ENCODE measurements at places on chromosomes 2 and 18.

GRCh38 chr2:33791625-33792024 is 192.5 kb upstream of the FAM98A start:
- no peak for DNase-seq

DNA sequence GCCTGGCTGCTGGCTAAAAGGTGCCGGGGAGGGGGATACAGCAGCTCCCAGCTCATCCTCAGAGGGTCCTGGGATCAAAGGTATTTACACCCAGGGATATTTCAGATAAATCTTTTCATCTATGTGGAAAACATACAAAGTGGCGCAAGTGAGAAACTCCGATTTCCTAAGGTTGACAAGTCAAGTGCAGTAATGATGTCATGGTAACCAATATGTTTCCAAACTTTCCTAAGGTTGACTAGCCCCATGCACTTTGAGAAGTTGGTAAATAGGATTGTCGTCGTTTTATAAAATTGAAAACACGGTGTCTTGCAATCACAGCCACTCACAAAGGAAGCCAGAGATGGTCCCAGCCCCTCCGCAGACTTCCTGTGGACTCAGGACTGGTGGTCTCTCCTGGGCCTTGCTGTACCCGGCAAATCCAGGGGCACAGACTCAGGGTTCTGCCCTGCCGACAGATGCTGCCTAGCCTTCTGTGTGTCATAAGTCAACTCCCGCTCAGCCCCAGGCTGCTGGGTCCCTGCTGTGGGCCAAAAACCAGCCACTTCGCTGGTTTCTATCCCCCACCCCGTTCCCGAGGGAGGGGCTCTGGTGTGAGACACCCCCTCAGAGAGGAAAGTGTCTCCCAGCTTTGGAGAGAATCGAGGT is 111.2 kb upstream of the PPP1CB start:
- no peak for DNase-seq

DNA sequence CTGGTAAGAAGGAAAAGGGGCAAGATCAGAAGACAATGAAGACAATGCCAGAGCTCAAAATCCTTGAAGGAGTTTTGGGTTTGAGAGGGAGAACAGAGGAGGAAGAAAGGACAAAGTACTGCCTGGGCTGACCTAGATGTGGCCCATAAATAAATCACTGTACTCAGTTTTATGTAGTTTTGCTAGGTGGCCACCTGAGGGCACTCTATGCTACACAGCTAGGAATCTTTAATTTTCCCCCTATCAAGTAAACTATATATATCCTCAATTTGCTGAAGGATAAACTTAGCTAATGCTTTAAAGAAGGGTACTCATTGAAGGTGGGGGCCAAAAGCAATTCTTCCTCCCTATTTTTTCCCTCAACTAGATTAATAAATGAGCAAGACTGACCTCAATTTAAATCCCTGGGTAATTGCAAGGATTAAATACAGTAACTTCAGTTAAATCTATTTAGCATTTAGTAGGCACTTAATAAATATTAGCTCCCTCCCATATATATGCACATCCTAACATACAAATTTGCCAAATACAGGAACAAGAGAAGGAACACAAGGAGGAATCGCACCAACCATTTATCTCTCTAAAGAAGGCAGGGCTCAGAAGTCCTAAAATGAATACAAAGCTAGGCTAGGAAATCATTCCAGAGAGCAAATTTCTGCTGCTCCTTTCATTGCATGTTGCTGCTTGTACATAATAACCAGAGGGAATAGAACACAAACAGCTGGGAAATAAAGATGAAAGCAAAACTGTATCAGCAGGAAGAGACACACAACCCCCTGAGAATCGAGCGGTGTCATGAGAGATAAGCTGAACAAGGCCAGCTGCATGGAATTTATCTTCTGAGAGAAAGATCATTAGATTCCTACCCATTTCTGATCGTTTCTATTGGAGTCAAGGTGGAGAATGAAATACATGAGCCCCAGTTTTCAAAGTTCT is 540.1 kb downstream of the NRXN1 start:
- DNase-seq: peak; percentile 73

DNA sequence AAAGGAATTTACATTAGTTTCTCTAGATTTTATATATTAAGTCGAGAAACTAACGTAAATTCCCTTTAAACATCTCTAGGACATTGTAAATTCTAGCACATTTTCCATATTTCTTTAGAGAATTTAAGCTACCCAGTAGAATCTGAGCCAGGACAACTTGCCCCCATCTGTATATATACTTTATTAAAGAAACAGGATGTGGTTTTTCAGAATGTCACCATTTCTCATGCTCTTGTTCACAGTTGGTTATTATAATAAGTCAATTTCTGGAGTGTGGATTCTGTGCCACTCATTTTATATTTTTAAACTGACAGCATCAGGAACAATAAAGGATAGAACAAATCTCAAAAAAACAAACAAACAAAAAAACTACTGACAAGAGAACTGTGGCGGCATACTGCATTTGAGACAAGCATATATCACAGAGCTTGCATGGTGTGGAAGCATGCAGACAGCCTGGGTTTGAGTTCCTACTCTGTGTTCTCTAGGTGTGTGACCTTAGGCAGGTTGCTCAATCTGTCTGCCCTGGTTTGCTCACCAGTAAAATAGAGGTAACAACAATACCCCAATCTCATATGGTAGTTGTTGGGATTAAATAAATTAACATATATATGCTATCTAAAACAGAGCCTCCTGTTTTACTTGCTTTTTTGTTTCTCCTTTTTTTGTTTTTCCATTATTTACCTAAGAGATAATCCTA is 61.4 kb upstream of the DNER start:
- DNase-seq: no peak

DNA sequence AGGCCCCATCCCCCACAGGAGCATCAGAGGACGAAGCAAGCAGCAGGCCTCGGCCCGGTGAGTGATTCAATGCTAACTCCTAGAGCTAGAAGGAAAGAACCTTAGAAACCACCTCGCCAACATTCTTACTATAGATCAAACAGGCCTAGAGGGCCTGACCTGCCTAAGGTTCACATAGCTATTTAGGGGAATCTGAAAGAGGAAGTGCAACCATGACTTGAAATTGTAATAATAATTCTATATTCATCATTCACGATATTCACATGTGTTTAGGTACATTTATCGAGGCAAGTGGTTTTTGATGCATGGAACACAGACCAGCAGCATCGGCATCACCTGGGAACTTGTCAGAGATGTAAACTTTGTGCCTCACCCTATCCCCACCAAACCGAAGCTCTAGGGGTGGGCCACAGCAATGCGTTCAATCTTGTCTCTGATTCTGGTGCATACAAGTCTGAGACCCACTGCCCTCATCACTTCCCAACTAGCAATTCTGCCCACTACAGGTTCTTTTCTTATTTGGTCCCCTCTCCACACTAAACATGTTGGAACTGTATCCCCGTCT is 78.0 kb upstream of the DNMT3A start:
- no peak for DNase-seq

DNA sequence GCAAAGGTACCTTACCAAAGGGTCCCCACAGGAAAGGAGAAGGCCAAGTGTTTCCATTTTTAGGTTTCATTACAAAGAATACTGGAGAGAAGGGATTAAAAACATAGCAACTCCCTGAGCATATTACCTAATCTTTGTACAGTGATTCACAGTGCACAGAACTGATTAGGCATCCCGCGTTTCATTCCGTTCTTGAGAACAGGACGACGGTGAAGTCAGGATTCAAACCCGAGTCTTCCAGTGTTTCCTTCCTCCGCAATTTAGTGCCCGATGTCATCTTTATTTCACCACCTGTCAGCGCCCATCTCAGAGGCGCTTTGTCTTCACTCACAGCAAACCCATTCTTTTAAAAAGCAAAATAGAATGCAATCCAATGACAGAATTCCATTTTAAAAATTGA is 488.5 kb downstream of the EIPR1 start:
- no peak for DNase-seq

DNA sequence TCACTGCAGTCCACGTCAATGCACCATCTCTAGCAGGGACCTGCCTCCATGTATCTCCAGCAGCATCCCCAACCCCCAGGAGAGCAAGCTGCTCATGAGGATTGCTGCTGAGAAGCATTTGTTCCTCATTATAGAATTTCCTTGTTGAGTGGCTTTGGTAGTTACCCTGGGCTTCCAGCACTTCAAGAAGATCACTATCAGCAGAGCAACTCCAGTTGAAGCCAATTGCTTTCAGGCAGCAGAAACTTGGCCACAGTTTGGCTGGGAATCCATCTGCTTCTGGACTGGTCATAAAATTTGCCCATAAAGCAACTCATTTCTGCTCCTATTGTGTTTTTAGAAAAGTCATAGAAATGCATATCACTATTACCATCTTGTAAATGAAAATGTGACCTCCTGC is 17.4 kb downstream of the TRPM8 start:
- no peak for DNase-seq

- DNase-seq: no peak
Measured at GRCh38 chr18:70559446-70559845, 270.6 kb downstream of the SOCS6 start.

DNA sequence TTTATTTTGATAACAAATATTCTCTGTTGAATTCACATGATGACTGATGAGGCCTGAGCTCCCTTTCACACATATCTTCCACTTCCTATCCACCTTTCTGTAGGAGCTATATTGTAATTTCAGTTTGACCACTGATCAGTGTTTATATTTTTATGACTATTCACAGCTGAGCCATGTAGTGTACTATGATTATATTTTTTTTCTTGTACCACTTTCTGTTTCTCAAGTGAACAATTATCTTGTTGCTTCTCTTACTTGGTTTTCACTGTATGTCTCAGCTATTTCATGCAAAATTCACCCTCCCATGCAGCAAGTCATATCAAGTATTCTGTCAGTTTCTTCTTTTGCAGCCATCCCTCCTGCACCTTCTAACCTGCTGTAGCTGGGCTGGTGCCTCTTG is 78.4 kb downstream of the TMEM247 start:
- no peak for DNase-seq

DNA sequence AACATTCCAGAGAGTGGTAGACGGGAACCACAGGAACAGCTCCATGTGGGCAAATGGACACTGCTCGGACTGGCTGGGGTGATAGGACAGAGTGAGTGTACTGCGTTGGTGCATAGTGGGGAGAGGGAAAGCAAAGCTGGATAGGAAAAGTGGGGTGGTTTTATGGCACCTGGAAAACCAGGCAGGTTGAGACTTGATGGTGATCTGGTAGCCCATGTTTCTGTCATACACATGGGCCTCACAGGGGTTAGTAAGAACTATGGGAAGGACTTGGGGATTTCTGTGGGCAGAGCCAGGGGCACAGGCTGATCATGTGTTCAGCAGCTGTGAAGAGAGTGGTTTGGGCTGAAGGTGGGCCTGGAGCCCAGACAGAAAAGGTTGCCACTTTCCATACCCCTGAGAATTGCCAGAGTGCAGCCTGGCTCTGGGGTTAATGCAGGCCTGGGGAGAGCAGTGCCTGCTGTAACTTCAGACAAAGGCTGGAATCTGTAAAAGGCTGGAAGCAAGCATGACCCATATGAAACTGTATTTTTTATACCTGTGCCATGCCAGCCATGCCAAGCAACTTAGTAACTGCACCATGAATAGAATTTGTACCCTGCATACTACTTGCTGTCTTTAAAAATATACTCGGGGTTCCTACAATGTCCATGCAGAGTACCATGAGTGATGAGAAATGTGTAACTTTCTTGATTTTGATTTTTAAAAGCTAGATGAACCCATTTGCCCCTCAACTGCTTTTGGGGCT is 41.9 kb downstream of the RPIA start:
- no peak for DNase-seq

DNA sequence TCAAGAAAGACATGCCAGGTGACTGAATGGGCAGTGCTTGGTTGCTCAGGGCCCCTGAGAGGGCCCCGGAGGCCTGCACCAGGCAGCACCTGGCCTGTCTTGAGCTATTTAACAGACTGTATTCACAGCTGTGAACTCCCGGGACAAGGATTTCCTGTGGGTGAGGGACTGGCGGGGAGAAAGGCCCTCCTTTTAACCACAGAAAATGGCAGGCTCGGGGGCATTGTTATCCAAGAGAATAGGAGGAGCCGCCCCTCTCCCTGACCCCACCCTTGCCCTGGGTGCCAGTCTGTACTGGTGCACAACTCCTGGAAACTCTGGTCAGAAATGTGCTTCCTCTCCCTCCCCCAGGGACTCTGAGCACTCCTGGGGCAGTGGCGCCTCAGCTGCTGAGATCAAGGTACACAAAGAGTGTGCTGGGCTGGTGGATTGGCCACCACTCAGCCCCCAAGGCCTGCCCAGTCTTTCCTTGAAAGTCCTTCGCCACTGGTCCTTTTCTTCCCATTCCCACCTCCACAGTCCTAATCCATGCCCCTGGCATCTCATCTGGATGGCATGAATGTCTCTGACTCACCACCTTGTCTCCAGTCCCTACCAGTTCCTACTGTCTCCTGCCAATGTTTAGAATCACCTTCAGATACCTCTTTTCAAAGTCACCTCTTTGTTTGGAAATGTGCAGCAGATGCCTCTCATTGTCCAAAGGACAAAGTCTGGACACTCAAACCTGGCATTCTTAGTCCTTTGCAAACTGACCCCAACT is 19.6 kb upstream of the EPAS1 start:
- peak; percentile 20 for DNase-seq

GRCh38 chr2:72037261-72037666 is 110.4 kb downstream of the CYP26B1 start:
- DNase-seq: no peak

- peak; percentile 69 for DNase-seq
Measured at GRCh38 chr2:102063487-102063911, 71.7 kb downstream of the IL1R2 start.
